Activated CD4-positive, alpha-beta T cell treated with anti-CD3 and anti-CD28 coated beads for 24 hours (primary cell): ENCODE measurements at places on chromosomes 3 and 15.

DNA sequence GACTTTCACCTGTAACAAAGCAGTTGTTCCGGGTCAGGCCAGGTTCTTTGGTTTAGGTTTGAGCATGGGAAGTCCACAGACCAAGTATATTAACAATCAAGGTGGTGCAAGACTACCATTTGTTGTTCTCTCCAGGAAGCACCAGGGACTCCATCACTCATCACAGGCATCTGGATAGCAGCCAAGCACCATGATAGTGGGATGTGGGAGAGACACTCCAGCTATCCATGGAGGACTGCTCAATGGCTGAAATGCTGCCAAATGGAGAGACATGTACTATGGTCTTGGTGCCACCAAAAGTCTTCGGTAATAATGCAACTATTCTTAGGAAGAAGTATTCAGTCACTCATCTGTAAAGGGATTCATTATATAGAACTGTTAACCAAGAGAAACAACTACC, 143.0 kb downstream of the TNIK start:
- DNase-seq = no peak

DNA sequence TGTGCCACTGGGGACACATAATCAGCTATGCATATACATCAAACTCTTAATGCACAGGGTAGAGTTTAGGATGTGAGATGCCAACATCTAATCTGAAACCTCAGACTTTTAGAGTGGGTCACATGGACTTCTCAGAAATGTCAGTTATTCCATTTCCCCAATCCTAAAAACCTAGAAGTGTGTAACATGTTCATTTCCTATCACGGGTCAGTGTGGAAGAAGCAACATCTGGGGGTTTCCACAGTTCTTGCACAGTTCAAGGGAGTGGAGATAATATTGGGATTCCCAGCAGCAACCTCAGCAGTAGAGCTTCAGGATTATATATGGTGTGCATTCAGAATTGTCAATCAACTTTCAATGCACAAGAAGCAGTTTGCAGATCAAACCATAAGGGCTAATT, 44.4 kb upstream of the SPRED1 start:
- no peak for DNase-seq

- no peak for DNase-seq
Observed at GRCh38 chr15:84886211-84886983, 1.9 kb downstream of the SLC28A1 start.

GRCh38 chr15:38818157-38818790, 253.7 kb upstream of the RASGRP1 start:
- no peak for DNase-seq

DNA sequence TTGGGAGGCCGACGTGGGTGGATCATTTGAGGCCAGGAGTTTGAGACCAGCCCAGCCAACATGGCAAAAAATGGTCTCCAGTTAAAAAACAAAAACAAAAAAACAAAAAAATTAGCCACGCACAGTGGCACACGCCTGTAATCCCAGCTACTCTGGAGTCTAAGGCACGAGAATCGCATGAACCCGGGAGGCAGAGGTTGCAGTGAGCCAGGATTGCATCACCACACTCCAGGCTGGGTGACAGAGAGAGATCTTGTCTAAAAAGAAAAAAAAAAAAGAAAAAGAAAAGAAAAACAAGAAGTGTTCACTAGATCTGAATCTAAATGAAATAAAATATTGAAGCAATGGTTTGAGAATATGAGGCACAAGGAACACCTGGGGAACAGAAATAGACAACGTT, 36.7 kb downstream of the SLC9A9 start:
- DNase-seq = no peak

DNA sequence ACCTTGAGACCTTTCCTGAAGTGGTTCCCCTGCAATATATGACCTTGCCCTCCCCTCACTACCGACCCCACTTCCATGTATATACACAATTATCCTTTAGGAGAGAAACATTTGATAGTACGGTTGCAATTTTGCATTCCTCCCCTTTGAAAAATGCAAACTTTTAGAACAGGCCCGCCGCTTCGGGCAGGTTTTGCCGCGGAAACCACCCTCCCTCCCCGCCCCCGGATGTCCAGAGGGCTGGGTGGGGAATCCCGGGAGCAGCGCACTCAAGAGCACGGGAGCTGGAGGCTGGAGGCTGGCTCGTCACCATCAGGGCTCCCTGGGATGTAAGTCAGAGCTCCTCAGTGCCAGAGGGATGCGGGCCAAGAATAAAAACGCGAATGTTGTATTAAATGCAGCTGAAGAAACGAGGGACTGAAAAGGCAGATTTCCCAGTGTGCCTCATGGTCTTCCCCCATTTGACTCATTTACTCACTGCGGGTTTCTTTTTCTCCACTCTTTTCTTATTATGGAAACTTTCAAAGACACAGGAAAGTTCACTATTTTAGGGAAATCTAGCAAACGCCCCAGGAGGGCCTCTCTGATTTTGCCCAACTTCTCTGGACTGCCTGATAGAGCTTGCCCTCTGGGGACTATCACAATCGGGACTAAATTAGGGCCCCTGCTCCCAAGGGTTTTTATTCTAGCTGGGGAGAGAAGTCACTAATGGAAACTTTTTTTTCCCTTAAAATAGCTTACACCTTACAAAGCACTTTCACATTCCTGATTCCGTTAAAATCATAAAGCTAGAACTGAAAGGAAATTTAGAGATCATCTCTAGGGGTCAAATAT, 2.9 kb upstream of the USP3 start:
- DNase-seq = no peak

- no peak for DNase-seq
Observed at GRCh38 chr3:76998555-76998954, 41.3 kb upstream of the ROBO2 start.

DNA sequence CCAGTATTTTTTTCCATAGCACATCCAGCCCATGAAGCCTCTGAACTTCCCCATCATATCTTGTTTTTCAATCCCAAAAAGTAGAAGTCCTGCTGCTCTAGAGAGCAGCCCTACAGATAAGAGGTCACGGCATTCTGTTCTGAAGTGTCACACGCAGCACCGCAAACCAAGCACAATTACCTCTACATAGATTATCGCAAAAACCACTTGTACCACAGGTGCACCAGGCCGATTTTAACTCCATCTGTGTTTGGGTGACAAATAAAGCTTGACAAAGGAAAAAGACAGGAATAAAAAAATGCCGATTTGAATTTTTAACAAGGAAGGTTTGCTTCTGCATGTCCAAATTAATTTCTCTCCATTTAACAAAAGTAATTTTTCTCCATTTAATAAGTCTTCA, 113.7 kb downstream of the MYO5A start:
- no peak for DNase-seq

DNA sequence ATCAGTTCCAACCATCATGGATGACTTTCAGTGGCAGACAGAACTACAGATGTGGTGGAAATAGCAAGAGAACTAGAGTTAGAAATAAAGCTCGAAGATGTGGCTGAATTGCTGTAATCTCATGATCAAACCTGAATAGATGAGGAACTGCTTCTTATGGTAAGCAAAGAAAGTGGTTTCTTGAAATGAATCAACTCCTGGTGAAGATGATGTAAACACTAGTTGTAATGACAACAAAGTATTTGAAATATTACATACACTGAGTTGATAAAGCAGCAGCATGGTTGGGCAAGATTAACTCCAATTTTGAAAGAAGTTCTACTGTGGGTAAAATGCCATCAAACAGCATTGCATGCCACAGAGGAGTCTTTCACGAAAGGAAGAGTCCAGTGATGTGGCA, 131.7 kb upstream of the FAM3D start:
- no peak for DNase-seq

DNA sequence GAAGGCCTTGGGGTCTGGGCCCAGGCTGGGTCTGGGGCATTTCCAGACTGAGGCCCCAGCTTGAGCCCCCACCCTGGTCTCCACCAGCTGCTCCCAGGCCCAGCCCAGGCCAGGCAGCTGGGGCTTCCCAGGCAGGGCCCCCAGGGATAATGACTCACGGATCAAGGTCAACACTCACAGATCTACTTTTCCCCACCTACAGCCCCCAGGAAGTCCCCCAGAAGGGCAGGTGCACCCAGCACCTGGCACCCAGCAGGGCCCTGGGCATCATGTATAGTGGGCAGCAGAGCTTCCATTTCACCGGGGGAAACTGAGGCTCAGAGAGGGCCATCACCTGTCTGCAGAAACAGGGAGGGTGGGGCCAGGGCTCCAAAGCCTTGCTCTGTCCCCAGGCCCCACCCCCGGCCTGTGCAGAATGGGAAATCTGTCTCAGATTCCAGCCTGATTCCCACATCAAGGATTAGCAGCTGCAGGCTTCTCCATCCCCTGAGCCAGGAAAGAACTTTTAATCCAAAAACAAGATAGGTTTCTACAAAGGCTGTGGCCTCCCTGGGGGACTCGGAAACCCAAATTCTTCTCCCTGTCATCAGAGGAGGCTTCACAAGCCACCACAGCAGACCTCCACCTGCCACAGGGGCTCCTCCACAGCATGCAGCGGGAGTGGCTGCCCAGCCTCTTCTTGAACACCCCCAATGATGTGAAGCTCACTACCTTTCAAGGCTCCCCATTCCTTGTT, 49.8 kb downstream of the IQSEC1 start:
- DNase-seq = no peak

DNA sequence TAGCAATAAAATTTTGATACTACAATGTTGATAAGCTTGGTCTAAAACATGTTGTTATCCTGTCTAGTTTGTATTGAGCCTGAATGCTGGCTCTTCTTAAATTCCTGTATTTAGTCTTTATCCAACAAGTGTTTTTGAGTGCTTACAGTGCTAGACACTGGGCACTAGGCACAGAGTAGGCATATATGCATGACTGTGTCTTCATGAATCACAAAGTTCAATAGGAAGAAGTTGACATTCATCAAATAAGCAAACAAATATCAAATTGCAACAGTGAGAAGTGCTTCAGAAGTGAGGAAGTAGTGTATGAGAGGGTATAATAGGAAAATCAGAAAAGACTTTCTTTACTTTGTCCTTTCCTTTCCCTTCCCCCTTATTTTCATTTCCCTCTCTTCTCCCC, 6.8 kb downstream of the CD96 start:
- DNase-seq = no peak

DNA sequence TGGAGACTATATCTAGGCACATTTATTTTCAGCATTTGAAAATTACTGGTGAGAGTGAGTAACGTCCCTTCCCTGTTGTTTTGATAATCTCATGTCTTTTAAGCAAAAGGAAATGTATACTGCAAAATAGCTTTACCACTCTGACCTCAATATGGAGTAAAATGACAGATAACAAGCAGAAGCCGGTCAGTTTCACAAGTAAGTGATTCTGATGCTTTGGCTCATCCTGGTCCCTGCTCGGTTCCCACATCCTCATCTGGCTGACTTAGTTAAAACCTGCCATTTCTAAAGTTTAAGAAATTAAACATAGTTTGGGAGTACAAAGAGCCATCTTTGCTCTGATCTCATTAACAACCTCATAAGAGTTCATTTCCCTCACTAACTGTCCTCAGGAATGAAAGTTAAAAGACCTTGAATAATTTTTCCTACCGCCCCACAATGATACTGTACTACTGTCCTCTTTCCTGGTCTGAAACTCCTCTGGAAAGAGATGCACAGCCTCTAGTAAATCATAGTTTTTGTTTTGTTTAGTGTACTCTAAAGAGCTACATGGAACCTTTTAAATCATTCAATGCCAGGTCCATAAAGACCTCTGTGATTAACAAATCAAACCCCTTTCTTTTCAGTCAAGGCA, 72.3 kb upstream of the ICE2 start:
- no peak for DNase-seq

- no peak for DNase-seq
Observed at GRCh38 chr3:85193565-85193964, 234.8 kb downstream of the CADM2 start.

- no peak for DNase-seq
Observed at GRCh38 chr3:107545680-107546120, 22.9 kb downstream of the BBX start.

GRCh38 chr3:160869825-160870224, 113.8 kb downstream of the PPM1L start:
- DNase-seq = no peak

- DNase-seq = no peak
Observed at GRCh38 chr15:33941279-33942063, 26.8 kb upstream of the CHRM5 start.

- DNase-seq = no peak
Observed at GRCh38 chr3:171774521-171774920, 35.8 kb downstream of the PLD1 start.

- DNase-seq = no peak
Observed at GRCh38 chr15:99439524-99439835, 126.3 kb upstream of the MEF2A start.

GRCh38 chr3:129820587-129820986, 72.9 kb downstream of the TMCC1 start:
- DNase-seq = no peak

GRCh38 chr3:59056706-59057105, 6.9 kb upstream of the CFAP20DC start:
- no peak for DNase-seq

GRCh38 chr3:15387171-15387581, 40.2 kb downstream of the METTL6 start:
- no peak for DNase-seq

- no peak for DNase-seq
Observed at GRCh38 chr3:187256051-187256616, 35.4 kb downstream of the MASP1 start.

DNA sequence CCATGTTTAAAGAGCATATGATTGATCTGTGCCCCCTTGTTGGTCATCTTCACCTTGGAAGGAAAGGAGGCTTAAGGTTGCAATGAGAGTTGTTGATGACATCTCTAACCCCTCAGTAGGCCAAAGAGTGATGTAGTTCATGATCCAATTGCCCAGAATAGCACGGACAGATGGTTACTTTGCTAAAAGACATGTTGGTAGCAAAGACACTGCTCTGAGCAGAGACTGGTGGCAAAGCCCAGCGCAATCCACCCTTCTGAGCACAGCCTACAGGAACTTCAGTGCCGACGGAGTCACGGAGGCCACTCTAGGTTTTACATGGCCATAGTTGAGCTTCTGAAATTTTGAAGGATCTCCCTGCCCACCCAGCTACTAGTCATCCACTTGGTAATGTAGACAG, 21.8 kb downstream of the FBXO45 start:
- DNase-seq = no peak

GRCh38 chr3:149449799-149450198, 24.7 kb upstream of the TM4SF4 start:
- no peak for DNase-seq

- DNase-seq = no peak
Observed at GRCh38 chr15:59185725-59186124, 20.9 kb upstream of the LDHAL6B start.
